ENCODE measurements at places on chromosomes 2 and 18. TPM values are rescaled to one million over a fixed set of nuclear protein-coding genes. Genes with fewer than 3 reads are reported as not detected.

The STRADB gene
- 19.2 TPM for total RNA-seq

The PSMA8 gene
- total RNA-seq = 1.1 TPM

The GNLY gene
- 1,915 TPM for total RNA-seq

The GALR1 gene
- not detected for total RNA-seq

The CROCC2 gene
- not detected for total RNA-seq

The PSD4 gene
- 314 TPM for total RNA-seq

The XPO1 gene
- 198 TPM for total RNA-seq

The SULT1C4 gene
- total RNA-seq = not detected

The SLC14A1 gene
- 14.8 TPM for total RNA-seq

The SERPINB12 gene
- not detected for total RNA-seq

The TRMT61B gene
- total RNA-seq = 17.4 TPM

The ABCG8 gene
- not detected for total RNA-seq

The LRRTM1 gene
- not detected for total RNA-seq

The LBX2 gene
- 2.4 TPM for total RNA-seq

The LIMS3 gene
- 0.63 TPM for total RNA-seq

The TYMS gene
- 369 TPM for total RNA-seq

The THUMPD2 gene
- 20.8 TPM for total RNA-seq

The CTNNA2 gene
- total RNA-seq = not detected

The AKAIN1 gene
- not detected for total RNA-seq

The TSN gene
- total RNA-seq = 68.8 TPM

The PCARE gene
- not detected for total RNA-seq

Measured in activated CD8-positive, alpha-beta memory T cell treated with anti-CD3 and anti-CD28 coated beads, Interleukin-2, amount 10 ng/mL, durations not matched to agents 7 days and 5 days (primary cell).